ENCODE measurements at places on chromosomes 2 and 18.

DNA sequence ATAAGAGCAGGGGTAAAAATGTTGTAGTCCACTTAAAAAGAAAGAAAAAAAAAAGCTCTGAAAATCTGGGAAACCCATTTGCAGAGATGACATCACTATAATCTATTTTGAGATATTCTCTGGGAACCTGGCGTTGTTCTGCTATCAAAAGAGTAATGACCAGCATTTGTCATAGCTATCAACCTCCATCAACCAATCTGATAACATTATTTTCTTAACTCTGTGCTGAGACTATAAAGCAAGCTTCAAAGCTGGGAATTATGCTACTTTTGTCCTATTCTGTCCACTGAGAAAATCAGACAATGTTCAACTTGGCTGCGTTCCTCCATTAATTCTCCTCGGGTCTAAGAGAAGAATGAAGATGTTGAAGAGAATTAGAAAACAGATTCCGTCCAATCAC is 107.5 kb downstream of the STK39 start:
- DNase-seq, result no peak

- DNase-seq, result no peak
Measured at GRCh38 chr2:173431191-173431590, 76.5 kb downstream of the CDCA7 start.

DNA sequence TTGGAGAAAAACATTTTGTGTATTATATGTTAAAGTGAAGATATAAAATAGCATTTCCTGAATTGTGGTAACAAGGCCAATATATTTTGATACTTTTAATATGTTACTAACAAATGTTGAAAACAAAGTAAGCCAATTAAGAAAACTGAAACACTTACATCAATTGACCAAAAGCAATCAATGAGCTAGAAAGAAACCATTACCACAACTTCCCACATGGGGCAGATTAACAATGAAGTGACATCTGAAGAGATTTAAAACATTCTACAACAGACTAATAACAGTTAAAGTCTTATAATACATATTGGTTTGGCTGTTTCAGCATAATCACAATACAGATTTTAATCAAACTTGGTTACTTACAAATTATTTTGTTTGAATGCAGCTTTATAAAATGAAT is 282.4 kb upstream of the NETO1 start:
- no peak for DNase-seq

DNA sequence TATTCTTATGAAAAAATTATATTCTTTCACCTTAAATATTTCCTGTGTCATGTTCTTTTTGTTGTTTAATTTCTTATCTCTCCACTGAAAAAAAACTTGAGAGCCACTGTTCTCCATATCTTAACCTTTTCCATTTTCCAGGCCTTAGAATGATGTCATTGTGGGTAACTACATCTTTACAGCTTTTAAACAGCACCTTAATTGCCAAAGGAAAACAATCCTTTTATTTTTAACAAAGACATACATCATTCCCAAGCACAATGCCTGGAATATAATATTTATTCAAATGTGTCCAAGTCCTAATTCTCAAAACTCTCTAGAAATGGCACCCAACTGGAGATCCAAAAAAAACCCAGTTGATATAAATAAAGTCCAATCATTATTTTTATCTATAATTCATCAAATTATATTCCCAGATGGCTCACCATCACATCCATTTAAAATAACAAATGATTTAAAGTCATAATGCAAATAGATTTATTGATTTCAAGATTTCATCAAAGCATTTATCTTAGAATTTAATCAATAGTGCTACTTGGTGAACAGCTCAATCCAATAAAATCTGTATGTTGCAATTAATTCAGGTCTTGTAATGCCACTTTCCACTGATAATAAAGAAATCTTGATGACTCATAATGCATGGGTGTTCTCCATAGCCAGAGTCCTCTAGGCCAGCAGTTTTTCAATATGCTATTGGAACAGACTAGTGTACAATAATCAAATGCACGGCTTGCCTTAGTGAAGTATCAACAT is 107.1 kb upstream of the MAPRE2 start:
- DNase-seq, result no peak

DNA sequence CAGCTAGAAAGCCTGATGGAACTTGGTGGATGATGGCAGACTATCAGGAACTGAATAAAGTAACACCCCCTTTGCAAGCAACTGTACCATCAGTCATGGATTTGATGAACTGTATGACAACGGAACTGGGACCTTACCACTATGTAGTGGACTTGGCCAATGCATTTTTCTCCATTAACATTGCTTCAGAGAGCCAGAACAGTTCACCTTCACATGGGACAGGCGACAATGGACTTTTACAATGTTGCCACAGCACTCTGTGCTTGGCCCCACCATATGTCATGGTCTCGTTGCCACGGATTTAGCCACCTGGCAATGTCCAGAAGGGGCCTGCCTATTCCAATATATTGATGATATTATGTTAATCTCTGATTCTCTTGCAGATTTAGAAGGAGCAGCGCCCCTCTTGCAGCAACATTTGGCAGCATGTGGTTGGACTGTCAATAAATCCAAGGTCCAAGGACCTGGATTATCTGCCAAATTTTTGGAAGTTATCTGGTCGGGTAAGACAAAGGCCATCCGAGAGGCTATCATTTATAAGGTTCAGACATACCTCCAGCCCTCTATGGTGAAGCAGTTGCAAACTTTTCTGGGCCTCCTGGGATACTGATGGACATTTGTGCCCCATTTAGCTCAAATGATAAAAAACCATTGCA is 52.2 kb upstream of the ZC3H15 start:
- DNase-seq, result no peak

DNA sequence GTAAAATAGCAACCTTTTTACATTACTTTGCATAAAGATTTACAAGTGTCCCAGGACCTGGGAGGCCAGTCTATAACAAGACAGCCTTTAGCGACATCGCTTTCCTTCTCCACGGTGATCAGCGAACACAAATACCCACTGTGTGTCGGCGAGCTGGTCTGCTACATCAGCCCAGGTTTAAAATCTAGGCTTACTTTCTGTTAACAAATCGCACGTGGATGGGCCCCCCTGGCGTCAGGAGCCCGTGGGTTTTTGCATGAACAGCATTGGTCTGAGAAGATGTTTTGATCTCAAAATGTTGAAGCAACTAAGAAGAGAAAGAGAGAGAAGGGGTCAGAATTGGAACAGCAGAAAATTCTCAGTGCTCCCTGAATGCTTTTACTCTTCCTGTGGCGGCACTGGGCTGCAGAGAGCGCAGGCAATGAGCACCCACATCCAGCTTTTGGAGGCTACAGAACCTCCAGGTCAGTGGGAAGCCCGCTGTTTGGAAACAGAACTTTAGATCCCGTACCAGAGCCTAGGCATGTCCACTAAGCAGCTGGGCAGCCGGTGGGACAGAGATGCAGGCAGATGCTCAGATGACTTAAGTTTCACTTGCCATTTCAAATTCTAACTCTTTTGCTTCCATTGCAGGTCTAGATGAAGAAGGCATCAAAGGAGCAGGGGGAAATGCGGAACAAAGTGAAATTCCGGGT is 32.9 kb downstream of the CYP27C1 start:
- DNase-seq, result no peak

- no peak for DNase-seq
Measured at GRCh38 chr2:51681854-51682253, 649.9 kb upstream of the NRXN1 start.

DNA sequence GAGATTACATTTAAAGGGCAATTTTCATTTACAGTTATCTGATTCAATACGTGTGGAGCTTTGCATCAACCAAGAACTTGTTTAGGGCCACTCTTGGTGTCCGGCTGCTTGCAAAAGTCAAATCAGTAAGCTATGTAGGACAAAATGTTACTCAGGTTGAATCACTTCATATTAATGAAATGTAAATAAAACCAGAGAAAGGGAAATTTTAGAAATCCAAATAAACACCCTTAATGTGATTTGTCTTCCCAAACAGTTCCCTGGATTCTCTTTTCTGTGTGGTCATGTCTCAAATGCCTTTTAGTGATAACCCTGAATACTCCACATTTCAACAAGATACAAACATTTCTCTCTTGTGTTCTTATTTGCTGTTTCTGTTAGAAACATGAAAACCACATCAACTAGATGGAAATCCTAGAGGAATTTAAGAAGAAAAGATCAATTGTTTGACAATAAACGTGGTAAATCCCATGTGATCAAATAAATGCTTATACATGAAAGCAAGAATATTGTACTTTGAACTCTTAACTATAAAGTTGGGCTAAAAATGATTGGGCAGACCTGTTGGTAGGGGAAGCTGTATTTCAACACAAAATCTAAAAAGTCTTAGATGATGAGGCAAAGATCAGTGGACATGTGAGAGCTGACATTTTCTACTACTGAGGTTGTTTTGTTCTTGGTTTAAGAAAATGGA is 101.3 kb downstream of the CDC42EP3 start:
- DNase-seq, result no peak

GRCh38 chr2:72015266-72015665 is 132.4 kb downstream of the CYP26B1 start:
- DNase-seq, result no peak

DNA sequence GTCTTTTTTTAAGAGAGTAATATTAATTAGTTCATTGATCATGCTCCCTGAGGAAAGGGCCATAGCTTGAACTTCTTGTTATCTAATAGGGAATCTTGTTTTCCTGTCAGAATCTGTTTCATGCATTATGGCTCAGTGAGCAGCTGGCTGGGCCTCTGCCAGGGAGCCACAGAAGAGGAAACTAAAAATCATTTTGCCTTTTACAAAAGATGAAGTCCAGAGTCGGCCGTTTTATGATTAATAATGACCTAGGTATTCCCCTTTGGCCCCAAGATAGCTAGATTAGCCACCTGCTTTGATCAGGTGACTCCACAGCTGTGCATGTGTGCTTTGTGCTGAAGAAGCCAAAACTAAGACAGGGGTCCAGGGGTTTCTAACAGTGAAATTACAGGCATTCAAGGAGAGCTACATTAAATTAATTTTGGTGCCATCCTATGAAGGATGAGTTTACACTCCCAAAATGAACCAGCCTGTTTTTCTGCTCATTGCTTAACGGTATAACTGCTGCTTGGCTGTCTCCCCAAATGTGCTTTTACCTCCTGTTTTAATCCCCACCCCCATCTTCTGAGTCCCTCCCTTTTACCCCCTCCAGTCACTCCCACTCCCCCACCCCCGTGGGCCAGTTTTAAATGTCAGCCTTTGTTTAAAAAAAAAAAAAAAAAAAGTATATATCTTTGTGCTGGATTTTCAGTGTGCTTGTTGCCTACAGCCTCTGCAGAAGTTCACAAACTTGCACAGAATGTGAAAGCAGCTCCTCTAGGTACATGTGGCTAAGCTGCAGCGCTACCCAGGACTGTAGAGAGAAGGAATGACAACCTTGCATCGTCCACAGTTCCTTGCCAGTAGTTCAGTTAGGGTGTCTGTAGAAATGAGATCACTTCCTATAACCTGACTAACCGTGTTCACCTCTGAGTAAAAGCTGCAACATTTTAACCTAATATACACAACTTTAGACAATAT is 93.1 kb downstream of the CABLES1 start:
- DNase-seq, result no peak

DNA sequence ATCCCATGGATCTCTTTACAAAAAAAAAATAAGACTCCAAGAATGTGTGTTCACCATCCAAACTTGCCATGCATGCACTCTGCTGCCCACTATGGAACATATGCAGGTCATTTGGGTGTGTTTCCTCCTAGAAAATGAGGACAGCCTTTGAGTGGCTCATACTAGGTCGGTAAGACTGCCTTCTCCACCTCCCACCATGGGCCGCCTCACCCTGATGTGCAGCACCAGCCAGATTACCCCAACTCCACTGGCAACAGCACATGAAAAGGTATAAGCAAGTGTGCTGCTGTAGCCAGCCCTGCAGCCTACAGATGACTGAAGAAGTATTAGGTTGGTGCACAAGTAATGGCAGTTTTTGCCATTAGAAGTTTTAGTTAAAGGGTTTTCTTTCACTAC is 214.2 kb downstream of the ATAD2B start:
- DNase-seq, result no peak

DNA sequence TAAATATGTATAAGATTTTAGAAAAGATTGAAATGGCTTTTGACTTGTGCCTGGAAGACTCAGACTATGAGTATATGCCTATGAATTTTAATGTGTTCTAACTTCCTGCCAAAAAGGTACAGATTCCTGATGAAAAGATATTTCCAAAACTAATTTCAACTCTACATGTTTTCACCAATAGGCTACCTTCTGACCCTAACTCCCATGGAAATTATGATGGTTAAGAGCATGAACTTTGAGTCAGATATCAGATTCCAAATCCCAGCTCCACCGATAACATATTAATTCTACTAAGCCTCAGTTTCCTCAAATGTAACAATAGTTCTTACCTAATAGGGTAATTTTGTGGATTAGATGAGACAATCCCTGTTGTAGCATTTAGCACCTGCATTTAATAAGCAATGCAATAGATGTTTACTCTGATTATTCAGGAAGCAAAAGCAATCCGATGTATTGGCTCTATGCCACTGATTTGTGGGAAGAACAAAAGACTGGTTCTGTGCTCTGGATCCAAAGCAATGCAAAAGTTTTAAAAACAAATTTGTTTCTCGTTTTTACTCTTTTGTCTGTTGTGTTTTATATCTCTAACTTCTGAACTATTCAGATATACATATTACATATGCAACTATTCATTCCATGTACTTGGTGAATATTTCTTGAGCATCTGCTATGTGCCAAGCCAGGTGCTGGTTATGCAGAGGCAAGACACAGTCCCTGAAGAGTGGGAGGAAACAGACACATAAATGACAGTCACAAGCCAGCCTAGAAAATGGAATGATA is 115.4 kb downstream of the GATA6 start:
- DNase-seq, result no peak

DNA sequence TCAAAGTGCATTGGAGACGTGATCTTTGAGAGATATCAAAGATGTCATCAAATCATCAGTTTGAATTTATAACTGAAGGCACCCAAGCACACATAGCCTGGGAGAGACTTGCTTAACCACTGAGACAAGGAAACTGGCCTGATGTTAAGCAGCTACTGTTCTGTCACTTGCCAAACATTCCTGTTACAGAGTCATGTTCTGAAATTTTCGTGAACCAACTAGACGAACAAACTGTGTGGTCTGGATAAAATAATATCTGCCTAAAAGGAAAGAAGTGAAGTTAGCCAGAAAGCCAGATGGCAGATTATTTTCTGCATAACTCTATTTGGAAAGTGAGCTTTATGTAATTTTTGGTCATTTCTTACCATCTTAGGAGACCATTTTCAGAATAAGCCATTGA is 51.4 kb downstream of the SPATS2L start:
- no peak for DNase-seq

DNA sequence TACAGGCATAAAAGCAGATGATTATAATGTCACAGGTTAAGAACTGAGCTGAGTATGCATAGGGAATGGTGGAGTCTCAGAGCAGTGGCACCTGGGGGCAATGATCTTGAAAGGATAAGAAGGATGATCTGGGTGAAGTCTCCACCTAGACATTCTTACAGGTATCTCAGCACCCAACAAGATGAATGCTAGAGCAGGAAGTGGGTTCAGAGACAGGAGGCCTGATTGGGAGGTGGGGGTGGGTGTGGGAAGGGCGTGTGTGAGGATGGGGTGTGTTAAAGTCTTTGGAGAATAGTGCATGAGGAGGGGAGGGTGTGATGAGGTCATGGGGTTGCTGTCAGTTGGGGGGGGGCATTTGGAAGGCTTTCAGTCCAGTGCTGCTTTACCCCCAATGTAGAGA is 78.8 kb upstream of the UPP2 start:
- no peak for DNase-seq
